H4 (cell line): ENCODE measurements at places on chromosomes 11 and 22. TPM values are rescaled to one million over a fixed set of nuclear protein-coding genes. Genes with fewer than 3 reads are reported as not detected.

ADM2 gene
- total RNA-seq: 0.17 and 0.39 TPM in 2 replicates

FGF19 gene
- total RNA-seq: 0.17 TPM in 1 of 2 replicates, not detected in the other

LDHAL6A gene
- not detected in 2 replicates for total RNA-seq

UCP3 gene
- total RNA-seq: not detected in 2 replicates

PRR33 gene
- total RNA-seq: not detected in 2 replicates

JRKL gene
- total RNA-seq: 4.1 and 4.6 TPM in 2 replicates

FAM180B gene
- total RNA-seq: not detected in 2 replicates

TESMIN gene
- 0.76 and 4.5 TPM in 2 replicates for total RNA-seq

DSCAML1 gene
- not detected in 2 replicates for total RNA-seq

MIOX gene
- total RNA-seq: not detected in 2 replicates

MUC2 gene
- total RNA-seq: not detected in 2 replicates

P2RY6 gene
- 2.5 and 2.7 TPM in 2 replicates for total RNA-seq

LGALS12 gene
- total RNA-seq: 0.80 and 1.4 TPM in 2 replicates

SLC5A1 gene
- not detected in 2 replicates for total RNA-seq

TMEM191C gene
- 0.25 TPM in 1 of 2 replicates, not detected in the other for total RNA-seq

PLEKHB1 gene
- total RNA-seq: 0.10 TPM in 1 of 2 replicates, not detected in the other

CTSW gene
- not detected in 2 replicates for total RNA-seq

KRTAP5-1 gene
- total RNA-seq: not detected in 2 replicates

SYT12 gene
- total RNA-seq: 0.08 TPM in 1 of 2 replicates, not detected in the other

OR4S2 gene
- total RNA-seq: not detected in 2 replicates

ANGPTL5 gene
- not detected in 2 replicates for total RNA-seq

MCAM gene
- 66.0 and 88.8 TPM in 2 replicates for total RNA-seq

IL10RA gene
- total RNA-seq: 0.04 TPM in 1 of 2 replicates, not detected in the other

DENND6B gene
- total RNA-seq: 0.35 and 1.3 TPM in 2 replicates

FGF3 gene
- total RNA-seq: not detected in 2 replicates

PPP6R3 gene
- total RNA-seq: 60.7 and 82.5 TPM in 2 replicates

RAG2 gene
- not detected in 2 replicates for total RNA-seq

VSIG10L2 gene
- total RNA-seq: not detected in 2 replicates

CRYAB gene
- total RNA-seq: 0.15 TPM in 1 of 2 replicates, not detected in the other
